ENCODE measurements at places on chromosomes 2 and 18.

DNA sequence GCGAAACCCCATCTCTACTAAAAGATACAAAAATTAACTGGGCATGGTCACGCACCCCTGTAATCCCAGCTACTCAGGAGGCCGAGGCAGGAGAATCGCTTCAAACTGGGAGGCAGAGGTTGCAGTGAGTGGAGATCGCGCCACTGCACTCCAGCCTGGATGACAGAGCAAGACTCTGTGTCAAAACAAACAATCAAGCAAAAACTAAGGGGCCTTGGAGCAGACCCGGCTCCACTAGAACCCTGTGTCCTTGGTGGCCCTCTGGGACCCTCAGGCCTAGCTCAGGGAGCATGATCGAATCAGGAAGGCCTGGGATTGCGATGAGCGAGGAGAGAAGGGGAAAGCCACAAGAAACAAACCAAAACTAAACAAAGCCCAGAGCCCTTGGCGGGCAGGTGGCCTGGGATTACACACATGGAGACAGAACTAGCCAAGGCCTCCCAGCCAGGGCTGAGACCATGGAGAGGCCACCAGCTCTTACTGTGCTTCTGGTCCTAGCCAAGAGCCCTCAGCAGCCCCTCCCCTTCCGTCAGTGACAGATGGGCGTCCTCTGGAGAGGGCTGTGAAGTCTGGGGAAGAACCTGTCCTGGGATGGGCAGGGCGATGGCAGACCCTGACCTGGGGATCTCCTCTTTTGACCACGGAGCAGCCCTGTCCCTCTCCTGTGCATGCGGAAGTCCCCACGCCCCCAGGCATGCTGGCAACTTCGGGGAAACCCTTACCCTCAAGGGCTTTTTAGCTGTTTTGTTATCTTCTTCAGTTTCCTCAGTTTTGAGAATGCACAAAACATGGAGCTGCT lies 27.4 kb upstream of the CATIP start:
- no peak for DNase-seq

GRCh38 chr2:69181806-69182427 lies 168.9 kb downstream of the ANTXR1 start:
- no peak for DNase-seq

GRCh38 chr2:198116756-198117155 lies 312.4 kb downstream of the PLCL1 start:
- DNase-seq, result no peak

DNA sequence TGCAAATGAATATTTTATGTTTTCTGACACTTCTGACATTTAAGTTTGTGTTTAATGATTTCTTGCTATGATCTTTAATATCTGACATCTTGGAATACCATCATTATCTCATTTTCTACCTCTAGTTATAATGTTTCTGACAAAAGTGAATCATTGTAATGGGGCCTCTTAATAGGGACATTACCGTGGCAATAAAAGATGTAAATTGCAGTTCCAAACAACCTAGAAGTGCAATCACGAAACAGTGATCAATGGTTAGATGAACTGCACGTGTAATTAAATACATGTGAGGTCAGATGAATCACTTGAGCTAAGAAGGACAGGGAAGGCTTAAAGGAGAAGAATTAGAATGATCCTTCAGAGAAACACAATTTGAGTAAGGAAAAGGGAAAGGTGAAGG lies 1078.3 kb downstream of the DPP10 start:
- no peak for DNase-seq

GRCh38 chr2:202574541-202574940 lies 60.2 kb upstream of the FAM117B start:
- DNase-seq, result no peak

DNA sequence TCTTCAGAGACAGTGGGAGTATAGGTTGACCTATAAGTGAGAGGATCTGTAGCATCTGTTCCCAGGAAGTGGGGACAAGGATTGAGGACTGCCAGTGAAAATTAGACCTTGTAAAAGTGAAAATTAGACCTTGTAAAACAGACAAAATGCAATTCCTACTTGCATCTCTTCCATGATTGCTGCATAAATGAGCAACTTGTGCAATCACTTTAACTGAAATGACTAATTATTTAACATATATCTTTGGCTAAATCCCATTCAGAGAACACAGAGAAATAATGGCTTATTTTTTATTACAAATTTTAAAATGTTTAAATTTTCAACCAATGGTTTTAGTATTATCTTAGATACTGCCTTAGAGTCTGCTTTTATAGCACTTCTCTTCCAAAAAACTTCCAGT lies 67.2 kb upstream of the NABP1 start:
- no peak for DNase-seq

DNA sequence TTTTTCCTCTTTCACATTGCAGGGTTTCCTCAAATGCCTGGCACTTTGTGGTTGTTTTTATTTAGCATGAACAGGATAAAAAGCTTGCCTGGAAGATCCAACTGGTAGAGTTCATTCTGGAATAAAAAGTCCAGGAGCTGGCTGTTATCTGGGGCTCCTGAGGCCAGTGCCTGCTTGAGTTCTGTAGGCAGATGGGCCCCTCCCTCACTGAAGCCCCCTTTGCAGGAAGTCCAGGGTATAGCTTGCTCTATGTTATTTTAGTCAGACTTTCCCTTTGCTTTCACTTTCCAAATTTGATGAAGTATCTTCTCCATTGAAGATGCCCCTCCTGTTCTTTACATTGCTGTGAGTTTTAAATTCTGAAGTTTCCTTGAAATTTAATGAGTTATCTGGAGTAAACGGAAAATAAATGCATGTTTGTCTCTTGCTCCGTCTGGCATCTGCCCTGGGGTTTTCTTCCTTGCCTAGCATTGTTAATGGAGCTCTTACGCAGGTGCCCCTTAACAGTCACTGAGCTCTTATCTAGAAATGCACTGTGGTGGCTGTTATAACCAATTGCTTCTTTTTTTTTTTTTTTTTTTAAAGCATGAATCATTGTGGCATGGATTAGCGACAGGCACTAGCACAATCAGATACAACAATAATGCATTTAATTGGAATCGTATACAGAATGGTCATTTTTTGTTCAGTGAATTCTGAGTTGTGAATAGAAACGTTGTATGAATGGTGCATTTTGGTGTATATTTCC lies 27.0 kb upstream of the LPIN1 start:
- no peak for DNase-seq

- DNase-seq, result no peak
Observed at GRCh38 chr2:75002007-75002406, 43.6 kb downstream of the POLE4 start.

- no peak for DNase-seq
Observed at GRCh38 chr2:60840880-60841279, 40.5 kb upstream of the REL start.
